ENCODE measurements at places on chromosomes 2 and 18.

- DNase-seq: peak; percentile 69
Measured at GRCh38 chr18:11947214-11948191, 33.8 kb upstream of the IMPA2 start.

- DNase-seq: no peak
Measured at GRCh38 chr2:54672590-54673456, 50.6 kb upstream of the EML6 start.

DNA sequence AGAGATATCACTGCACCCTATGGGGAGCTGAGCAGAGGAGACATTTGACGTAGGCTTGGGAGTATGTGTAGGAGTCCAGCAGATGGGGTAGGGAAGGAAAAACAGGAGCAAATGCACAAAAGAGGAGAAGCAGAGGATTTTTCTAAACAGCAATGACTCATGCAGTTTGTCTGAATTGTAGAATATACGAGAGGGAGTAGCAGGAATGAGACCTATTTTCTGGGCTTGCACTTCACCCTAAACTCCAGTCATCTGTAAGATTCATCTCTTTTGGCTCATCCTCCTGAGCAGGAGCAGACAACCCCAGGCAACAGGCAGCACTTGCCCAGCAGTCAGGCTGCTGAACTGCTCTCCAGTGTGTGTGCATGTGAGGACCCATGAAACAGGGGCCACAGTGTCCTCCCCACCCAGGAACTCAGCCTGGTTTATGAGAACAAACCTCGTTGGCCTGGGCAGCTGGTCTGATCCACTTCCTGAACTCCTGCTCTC, 100.2 kb upstream of the CDC42EP3 start:
- no peak for DNase-seq

GRCh38 chr18:73981796-73982195, 165.8 kb downstream of the FBXO15 start:
- no peak for DNase-seq

GRCh38 chr2:16252891-16253290, 312.5 kb downstream of the MYCN start:
- no peak for DNase-seq

GRCh38 chr2:222891890-222892289, 31.1 kb downstream of the ACSL3 start:
- no peak for DNase-seq

GRCh38 chr2:41869542-41870264, 178.1 kb upstream of the PKDCC start:
- peak; percentile 47 for DNase-seq
